ENCODE measurements at places on chromosomes 3 and 15.

DNA sequence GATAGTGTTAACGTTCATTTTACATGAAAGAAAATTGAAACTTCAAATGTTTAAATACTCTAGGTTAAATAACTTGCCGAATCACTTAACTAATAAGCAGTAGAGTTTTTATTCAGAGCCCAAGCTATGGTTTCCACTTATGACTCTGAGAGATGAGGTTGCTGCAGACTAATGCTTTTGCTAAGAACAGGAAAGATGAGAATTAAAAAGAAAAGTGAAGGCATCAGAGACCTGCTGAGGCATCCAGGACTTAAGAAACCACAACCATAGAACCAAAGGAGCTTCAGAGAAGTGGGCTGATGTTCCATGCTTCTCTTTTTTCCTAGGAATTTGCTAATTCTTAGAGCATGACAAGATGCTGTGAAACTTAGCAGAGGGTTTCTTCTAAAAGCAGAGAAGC lies 9.5 kb downstream of the HMG20A start:
- DNase-seq, result no peak

DNA sequence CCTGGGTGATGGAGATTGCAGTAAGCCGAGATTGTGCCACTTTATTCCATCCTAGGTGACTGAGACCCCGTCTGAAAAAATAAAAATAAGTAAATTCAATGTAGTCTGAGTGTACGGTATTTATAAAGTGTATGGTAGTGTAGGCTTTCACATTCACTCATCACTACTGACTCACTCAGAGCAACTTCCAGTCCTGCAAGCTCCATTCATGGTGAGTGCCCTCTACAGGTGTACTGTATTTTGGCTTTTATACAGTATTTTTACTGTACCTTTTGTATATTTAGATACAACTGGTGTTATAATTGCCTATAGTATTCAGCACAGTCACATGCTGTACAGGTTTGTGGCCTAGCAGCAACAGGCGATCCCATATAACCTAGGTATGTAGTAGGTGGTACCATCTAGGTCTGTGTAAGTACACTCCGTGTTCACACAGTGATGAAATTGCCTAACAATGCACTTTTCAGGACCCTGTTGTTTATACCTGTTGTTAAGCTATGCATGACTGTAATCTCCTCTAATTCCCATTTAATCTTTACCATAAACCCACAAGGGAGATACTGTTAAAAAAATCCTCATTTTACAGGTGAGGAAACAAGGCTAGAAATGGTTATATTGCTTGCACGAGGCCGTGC lies 19.3 kb downstream of the CACNA1D start:
- no peak for DNase-seq

DNA sequence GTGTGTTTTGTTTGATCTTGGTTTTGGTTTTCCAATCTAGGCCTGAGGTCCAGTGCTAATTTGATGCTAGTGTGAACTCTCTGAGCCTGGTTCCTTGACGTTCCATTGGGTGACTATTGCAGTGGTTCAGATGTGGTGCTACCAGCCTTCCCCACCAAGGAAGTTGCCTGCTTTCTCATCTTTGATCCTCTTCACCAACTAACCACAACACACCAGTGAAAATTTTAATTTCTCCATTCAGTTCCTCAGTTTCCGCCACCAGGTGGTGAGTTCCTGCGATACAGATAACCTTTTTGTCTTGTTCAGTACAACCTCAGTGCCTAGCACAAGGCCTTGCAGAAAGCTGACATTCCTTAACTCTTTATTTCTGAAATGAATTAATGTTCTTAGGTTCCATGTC lies 337.4 kb upstream of the TPRG1 start:
- no peak for DNase-seq

DNA sequence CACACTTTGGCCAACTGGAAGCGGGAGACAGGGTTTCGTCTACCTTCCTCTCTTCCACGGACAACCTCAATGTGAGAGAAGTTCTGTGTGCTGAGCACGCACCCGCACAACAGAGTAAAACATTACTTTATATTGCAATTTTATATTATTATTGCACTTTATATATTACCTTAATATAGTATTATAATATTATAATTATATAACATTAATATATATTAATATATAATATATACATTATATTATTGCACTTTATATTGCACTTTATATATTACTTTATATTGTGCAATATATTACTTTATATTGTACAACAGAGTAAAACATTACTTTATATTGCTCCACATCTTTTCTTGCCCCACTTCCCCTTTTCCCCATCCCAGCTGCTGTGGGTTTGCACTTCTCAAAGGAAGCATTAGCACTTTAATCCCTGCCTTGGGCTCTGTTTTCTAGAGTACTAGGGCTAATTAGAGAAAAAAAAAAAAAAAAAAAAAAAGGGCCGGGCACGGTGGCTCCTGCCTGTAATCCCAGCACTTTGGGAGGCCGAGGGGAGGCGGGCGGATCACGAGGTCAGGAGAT lies 76.4 kb upstream of the SLC4A7 start:
- no peak for DNase-seq

- no peak for DNase-seq
Observed at GRCh38 chr15:51076524-51077220, 18.0 kb downstream of the TNFAIP8L3 start.

- no peak for DNase-seq
Observed at GRCh38 chr15:67096546-67097294, 31.3 kb downstream of the SMAD3 start.

DNA sequence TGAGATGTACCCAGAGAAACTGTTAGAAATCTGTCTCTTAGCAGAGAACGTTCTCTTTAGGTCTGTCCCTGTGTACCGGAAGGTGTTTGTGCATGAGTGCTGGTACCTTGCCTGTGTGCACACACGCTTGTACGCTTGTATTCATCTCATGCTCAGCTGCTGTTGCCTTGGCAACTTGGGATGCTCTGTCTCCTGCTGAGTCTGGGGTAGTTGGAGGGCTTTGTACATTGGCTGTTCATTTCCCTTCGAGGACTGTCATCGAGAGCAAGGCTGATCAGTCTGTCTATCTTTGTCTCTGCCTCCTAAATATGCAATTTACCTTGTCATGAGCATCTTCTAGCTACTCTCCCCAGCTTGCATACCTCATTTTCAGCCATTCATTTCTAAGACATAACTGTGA lies 147.2 kb downstream of the SLCO3A1 start:
- no peak for DNase-seq

GRCh38 chr3:120013481-120013880 lies 80.8 kb downstream of the GSK3B start:
- DNase-seq, result no peak

- no peak for DNase-seq
Observed at GRCh38 chr3:4986175-4986781, 7.0 kb downstream of the BHLHE40 start.

- peak; percentile 33 for DNase-seq
Observed at GRCh38 chr3:172591876-172592771, 68.9 kb upstream of the TNFSF10 start.

DNA sequence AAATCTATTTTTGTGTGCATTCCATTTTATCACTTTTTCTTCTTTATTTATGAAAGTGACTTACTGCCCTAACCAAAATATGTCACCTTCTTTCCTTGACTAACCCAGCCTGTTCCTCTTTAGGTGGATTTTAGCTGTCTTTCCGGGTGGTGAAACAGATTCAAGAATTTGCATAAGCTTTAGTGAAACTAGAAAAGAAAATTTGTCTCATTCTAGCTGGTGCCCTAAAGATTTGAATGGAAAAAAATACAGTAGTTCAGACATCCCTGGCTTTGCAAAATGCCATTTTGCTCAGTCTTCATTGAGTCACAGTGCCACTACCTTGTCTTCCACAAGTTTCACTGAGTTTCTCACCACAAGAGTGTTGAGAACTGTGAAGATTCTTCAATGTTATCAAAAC lies 28.2 kb upstream of the CCDC50 start:
- DNase-seq, result peak; percentile 28

GRCh38 chr3:182183716-182184430 lies 472.1 kb downstream of the SOX2 start:
- DNase-seq, result no peak

DNA sequence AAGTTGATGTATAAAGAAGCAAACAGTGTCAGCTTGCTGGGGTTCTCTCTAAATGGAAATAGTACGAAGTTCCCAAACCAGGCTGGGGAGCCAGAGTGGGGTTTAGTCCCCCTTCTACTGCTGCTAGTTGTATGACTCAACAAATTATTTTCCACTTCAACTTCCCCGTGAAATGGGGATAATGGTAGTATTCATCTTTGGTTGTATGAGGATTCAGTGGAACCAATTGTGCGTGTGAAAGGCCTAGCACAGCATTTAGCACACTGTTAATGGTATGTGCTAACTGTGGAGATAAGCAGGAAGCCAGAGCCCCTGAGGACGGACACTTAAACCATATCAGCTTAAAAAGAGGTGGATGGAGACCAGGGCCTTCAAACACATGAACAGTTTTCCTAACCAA lies 4.2 kb downstream of the SORD start:
- no peak for DNase-seq

DNA sequence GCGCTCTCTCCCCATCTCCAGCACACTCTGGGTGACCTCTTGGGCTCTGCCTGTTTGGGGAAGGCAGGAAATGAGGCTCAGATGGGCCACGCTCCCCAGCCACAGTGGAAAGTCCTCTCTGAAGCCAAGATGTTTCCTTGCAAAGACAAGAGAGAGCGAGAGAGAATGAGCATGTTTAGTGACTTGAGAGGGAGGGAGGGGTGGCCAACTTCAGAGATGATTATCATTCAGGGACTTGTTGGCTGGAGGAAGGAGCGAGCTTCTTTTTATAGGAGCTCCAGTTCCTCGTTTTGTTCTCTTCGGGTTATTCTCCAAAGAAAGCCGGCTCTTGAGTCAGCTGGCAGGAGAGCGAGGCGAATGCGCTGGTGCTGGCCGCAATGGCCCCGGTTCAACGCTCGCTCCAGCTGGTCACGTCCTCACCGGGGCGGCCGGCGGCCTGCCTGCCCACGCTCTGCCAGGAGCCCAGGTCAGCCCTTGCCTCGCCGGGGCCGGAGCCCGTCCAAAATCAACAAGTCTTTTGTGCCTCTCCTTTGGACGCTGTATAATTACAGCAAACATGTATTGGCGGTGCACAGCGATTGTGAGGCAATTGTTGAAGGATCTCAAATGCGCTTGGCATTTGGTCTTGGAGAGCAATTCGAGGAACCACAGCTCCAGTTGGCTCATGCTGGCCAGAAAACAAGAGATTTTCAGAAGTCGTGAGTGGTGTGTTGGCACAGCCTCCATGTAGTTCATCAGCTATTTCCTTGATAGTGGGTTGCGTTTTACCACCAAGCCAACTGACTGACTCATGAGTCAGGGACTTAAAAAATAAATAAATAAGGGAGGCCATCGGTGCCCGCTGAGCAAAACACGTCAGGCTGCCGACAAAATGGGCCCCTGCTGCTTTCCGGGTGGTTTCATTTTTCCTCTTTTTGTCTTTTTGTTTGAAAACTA lies 288.6 kb downstream of the UACA start:
- DNase-seq, result no peak

DNA sequence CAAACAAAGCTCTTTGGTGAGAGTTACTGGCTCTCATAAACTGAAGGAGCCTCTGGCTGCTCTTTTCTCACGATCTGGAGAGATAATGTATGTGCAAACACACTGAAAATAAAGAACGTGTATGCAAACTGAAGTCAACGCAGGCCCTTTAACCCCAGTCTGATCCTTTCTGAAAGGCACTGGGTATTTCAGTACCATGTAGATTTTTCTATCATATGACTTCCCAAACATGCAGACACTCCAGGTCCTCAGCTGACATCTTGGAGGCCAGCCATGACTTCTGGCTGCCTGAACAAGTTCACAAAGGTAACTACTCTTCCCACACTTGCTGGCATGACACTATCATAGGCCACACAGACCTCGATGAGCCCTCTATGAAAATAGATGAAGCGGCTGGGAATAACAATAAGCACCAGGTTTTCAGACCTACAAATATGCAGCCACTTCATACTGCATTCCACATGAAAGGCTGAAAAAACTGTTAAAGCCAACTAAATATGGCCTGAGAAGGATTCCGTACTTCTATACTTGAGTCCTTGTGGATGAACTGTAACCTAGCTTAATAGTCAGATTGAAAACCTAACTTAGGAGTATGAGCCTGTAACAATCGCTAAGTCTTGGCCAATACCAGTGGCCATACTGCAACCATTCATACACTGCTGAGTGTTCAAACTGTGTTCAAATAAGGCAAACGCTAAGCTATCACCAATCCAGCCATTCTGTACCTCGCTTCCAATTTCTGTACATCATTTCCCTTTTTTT lies 121.3 kb downstream of the THRB start:
- no peak for DNase-seq

DNA sequence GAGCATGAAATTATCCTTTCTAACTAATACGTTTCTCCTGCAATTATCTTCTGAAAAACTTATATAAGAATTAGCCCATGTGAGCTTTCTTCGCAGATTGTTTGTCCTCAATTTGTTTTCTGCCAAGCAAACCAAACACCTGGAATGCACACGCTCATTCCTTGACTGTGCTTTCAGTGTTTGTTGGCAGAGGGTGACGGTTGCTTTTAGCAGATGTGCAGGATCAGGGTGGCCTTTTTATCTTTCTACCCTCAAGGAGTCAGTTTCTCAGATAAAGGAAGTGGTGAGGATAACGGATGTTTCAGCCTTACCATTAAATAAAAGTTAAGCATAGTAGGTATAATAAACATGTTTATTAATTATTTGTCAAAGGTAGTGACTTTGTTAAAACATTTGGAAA lies 15.2 kb downstream of the ARPP21 start:
- DNase-seq, result no peak

GRCh38 chr3:121629601-121630000 lies 31.1 kb downstream of the HCLS1 start:
- DNase-seq, result no peak

DNA sequence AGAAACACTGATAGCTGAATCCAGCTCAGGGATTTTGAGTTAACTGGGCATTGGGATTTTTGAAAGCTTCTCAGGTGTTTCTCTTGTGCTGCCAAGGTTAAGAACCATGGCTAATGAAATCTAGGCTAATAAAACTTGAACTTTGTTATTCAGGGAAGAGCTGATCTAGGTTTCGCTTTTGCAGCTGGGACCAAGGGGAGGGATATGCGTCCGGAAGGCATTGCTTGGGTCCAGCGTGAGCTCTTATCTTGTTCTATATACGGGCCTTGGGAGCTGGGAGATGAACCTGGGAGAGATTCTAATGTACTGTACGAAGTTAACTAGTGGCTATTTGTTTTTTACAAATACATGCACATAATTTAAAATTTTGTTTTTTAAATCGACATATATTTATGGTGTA lies 29.8 kb downstream of the ITPR1 start:
- no peak for DNase-seq

- no peak for DNase-seq
Observed at GRCh38 chr3:173887888-173888287, 490.3 kb downstream of the NLGN1 start.
